Psoas muscle (tissue), 8 donors: ENCODE measurements at places on chromosomes 7 and 10. TPM values are rescaled to one million over a fixed set of nuclear protein-coding genes. Genes with fewer than 3 reads are reported as not detected.

Gene GRM3
- total RNA-seq: not detected

Gene LLCFC1
- not detected for total RNA-seq

Gene FAM131B
- 1.0 TPM for total RNA-seq

Gene THNSL1
- 3.2 TPM for total RNA-seq

Gene ERCC6
- 13.3 TPM for total RNA-seq

Gene HMX2
- not detected for total RNA-seq

DNA sequence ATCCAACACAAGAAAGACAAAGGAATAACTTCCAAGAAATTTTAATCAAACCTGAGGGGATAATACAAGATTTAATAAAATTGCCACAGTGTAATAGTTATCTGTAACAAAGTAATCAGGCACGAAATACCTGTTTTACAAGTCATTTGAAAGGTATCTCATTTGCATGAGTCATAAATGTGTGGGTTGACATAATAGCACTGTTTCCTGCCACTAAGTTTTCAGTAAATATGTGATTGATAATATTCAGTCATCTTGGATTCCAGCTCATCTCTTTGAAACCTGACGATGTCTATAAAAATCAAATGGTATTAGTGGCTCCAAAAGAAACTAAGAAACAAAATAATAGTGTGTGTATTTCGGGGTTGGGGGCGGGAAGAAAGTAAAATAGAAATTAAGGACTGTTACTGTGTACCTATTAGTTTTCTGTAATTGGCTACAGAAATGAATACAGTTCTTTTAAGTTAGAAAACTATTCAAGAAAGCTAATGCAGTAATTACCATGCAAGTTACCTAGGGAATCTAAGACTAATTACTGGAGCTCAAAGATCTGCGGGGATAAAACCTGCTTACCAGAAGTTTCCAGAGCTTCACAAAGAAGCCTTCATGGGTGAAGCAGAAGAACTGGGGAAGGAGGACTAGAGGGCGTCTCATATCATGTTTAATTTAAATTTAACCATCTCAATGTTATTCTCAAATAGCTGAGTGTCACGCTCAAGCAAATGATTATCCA, 100.7 kb downstream of the ST8SIA6 start:
- no peak for DNase-seq

GRCh38 chr10:21069929-21070700, 173.0 kb upstream of the NEBL start:
- DNase-seq: no peak

- DNase-seq: peak; percentile 76
Observed at GRCh38 chr10:69479240-69480067, 28.2 kb downstream of the TSPAN15 start.

DNA sequence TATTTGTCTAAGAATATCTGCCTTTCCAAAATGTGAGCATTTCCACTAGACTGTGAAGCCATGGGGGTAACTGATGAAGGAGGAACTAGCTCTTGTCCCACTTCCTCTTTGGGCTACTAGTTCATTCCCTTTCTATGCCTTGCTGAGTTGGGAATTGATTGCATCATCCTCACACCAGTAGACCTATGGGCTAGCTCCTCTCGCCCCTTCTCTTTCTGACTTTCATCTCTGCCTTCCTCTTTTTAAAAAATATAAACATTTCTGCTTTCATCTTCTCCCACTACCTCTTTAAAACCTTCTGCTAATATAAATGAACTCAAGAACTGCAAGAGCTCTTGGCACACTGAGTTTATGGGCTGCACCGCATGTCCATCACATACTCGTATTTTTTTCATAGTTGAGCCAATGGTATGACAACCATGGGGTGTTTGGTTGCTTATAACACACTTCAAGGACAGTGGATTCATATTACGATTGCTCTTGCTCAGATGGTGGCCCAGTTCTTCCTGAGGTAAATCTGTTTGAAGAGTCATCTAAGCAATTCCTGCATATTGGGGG, 182.0 kb downstream of the REEP3 start:
- DNase-seq: no peak

DNA sequence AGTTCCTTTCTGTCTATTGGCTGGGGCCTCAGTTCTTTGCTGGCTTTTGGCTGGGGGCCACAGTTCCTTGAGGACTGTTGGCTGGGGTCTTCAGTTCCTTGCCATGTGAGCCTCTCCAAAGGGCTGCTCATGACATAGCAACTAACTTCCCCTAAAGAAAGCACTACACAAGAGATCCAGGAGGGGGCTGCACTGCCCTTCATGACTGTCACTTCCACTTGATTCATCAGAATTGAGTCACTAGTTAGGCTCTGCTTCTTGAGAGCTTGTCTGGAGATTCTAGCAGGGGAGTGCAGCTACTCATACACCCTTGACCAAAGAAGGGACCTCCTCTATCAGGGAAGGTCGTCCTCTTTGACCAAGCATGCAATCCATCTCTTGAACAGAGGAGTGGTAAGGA, 38.0 kb upstream of the MKX start:
- DNase-seq: no peak

DNA sequence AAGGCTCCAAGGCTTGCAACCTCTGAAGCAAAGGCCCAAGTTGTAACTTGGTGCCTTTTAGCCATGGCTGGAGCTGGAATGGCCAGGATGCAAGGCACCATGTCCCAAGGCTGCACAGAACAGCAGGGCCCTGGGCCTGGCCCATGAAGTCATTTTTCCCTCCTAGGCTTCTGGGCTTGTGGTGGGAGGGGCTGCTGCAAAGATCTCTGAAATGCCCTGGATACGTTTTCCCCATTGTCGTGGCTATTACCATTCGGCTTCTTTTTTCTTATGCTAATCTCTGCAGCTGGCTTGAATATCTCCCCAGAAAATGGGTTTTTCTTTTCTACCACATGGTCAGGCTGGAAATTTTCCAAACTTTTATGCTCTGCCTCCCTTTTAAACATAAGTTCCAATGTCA, 234.2 kb downstream of the CDK14 start:
- no peak for DNase-seq

DNA sequence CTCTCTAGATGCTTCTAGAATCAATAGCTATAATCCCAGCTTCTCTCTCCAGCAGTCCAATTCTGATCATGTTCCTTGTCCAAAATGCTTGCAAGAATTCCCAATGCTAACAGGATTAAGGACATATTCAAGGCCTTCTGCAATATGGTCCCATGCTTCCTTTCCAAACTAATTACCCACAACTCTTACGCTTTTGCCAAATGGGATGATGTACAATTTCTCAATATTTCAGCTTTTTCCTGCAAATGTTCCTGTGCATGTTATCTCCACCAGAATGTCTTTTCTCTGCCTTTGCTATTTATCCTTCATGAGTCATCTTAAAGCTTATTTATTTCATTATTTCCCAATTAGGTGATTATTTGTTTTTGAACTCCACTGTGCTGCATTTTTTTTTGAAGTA, 556.4 kb downstream of the SORCS1 start:
- DNase-seq: no peak

GRCh38 chr7:14606101-14606500, 296.4 kb downstream of the DGKB start:
- DNase-seq: no peak

GRCh38 chr10:17316488-17317170, 88.6 kb downstream of the VIM start:
- DNase-seq: no peak

GRCh38 chr10:52706332-52707070, 66.1 kb downstream of the MBL2 start:
- DNase-seq: no peak

DNA sequence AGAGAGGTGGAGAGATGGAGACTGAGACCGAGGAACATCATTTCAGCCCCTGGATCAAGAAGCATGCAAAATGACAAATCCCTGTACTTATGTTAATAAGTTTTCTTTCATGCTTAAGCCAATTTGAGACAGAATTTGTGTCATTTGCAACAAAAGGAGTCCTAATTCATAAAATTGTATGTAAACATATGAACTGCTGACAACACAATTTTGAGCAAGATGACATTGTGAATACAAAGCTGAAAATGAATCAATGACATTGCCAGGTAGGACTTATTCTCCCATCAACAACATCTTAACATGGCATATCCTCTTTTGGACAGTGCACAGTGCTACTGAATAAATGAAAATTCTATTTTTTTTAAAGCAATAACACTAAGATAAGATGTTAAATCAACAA, 264.0 kb downstream of the WDR11 start:
- no peak for DNase-seq

- DNase-seq: no peak
Observed at GRCh38 chr10:48279081-48279751, 4.7 kb upstream of the FRMPD2 start.

DNA sequence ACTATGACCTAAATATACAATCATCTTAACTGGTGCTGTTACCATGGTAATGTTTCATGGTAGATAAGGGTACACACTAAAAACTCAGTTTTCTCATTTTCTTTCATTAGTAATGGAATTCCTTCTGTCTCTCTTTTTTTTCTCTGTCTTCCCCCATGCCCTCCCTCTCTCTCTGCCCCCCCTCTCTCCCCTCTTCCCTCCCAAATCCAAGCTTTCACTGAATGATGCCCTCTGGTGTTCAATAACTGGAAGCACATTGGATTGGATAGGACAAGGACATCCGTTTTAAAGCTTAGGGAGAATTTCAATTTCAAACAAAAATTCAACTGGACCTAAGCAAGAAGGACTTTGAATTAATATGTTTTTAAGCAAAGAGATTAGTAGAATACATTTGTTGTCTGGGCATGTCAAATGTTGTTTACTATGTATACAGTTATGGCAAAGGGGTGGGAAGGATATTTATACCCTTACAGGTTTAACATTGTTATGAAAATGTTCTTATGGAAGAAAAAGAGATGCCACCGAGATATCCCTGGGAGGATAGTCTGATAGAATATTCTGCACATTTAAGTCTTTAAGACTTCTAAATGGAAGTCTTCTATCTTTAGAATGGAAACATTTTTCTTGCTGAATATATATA, 6.1 kb downstream of the CHRM2 start:
- no peak for DNase-seq

DNA sequence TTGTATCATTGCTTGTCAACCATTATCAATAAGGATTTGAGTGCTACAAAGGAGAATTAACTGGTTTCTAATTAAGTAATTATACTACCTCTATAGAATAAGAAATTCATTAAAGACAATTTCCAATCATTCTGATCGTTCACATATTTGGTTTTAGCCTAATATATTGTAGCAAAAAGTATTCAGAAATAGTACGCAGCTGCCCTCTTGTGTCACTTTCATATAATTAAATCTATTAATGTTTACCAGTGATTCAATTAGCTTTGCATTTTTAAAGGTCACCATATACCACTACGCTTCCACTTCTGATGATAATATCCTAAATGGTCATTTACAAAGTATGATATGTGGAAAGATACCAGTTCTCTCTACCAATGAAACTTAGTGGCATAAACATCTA, 128.3 kb downstream of the NEBL start:
- DNase-seq: no peak

DNA sequence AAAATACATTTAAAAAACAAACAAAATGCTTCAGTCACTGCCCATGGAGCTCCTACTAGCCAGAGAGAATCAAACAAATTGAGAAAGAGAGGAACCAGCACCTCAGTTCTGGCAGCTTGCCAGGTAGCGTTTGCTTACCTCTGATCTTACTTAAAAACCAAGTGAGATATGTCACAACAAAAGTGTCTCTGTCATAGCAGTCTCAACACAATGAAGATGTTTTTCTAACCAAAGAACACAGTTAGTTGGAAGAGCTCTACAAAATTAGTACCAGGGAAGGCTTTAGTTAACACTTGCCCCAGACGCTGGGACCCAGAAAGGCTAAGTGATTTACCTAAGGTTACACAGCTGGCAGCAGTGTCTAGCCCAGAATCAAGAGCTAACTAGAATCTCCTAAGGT, 3.4 kb downstream of the DOCK4 start:
- peak; percentile 31 for DNase-seq

GRCh38 chr7:51154201-51154600, 162.4 kb downstream of the COBL start:
- DNase-seq: no peak

GRCh38 chr7:68484731-68485130, 1113.5 kb upstream of the AUTS2 start:
- DNase-seq: no peak

DNA sequence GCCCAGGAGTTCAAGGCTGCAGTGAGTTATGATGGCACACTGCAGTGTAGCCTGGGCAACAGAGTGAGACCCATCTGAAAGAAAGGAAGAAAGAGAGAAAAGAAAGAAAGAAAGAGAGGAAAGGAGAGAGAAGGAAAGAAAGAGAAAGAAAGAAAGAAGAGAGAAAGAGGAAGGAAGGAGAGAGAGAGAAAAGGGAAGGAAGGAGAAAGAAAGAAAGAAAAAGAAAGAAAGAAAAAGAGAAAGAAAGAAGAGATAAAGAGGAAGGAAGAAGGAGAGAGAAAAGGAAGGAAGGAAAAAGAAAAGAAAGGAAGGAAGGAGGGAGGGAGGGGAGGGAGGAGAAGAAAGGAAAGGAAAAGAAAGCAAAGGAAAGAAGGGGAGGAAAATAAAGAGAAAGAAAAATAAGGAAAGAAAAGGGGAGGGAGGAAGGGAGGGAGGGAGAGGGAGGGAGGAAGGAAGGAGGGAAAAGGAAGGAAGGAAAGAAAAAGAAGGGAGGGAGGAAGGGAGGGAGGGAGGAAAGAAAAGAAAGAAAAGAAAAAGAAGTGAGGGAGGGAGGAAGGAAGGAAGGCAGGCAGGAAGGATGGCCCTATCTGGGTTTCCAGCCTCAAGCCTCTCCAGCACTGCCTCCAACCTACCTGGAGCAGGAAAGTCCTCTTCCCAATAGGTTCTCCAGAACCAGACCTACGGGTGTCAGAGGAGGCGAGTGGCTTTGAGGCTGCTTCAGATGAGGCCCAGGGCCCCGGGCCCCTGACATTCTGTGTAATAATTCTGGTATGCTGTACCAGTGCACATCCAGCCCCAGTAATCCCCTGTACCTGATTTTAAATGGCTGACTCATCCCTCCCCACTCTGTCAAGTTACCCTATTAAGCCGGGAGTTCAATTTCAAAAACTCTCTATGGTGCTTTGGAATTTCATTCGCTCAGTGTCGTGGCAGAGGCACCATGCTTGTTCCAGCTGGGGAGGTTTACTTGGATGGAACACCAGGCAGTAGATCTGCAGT, 6.8 kb upstream of the PARD3 start:
- DNase-seq: no peak

DNA sequence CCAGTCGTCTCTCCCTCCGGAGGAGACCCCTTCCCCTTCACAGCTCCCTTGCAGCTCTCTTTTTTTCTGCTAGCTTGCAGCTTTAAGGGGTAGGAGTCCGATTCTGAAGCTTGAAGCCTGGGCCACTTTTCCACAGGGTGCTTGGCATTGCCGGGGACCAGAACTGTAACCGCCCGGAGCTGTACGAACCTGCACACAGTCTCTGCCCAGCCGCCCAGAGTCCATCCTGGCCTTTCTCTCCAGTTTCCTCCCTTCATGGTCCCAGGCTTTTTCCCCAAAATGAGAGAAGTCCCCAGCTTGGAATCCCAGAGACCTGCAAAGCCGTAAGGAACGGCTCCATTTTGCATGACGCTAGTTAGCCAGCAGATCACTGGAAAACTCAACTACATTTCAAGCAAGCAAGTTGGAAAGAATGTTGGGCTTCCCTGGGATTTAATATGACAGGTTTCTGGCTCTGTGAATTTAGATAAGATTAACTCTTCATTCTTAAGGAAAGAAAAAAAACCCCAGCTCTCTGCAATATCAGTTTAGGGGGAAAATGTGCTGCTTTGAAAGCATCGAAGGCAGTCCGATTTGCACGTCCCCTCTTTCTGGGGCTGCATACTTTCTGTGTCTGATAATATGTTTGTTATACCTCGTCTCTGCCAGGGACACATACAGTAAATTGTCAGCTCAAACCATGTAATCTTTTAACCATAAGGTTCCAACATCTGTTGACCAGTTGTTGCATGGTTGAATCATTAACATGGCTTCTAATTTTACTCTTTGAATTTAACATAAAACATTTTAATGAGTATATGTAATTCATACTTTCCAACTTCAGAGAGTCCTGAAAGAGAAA, 190.0 kb upstream of the LYZL2 start:
- no peak for DNase-seq
